ENCODE measurements at places on chromosomes 2 and 18.

DNA sequence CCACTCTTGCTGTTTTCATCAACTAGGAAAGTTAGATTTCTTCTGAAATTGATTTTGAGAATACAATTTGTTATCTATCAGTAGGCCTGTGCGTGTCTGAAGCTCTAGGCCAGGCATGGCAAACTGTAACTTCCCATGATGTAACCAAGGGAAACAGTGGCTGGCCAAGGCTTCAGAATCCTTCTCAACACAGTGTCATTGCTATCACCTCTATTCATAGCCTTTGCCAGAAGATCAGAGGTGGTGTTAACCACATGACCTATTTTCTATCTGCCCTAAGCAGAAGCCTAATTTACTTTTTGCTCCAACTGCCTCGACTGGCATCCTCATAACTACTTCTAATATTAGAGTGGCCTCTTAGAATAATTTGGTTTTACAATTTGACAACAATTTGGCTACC is 2.5 kb downstream of the ITGB6 start:
- no peak for DNase-seq

DNA sequence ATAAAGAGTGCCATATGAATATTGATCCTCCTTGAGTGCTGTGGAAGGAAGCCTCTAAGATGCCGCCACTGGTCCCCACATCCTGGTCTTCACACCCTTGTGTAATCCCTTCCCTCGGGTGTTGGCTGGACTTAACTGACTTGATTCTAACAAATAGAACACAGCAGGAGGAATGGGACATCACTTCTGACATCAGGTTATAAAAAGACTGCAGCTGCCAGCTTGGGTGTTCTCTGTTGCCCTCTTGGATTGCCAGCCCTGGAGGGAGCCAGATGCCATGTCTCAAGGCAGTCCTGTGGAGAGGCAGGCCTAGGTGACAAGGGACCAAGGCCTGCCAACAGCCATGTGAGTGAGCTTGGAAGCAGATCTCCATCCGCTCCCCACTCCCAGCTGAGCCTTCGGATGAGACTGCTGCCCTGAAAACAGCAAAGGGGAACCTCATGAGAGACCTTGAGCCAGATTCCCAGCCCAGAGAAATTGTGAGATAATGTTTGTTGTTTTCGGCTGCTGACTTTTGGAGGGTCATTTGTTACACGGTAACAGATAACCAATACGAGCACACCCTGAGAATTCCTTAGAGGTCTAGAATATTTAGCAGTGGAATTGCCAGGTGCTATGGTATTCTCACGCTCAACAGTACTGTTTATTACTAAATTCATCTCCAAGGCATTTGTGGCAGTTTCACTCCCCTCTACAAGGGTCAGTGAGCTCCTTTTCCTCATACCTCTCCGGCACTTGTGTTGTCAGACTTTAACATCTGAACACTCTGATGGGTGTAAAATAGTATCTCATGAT is 32.5 kb downstream of the HPCAL1 start:
- no peak for DNase-seq

- DNase-seq: no peak
These were observed 16.4 kb upstream of the TMEM18 start for GRCh38 chr2:693606-694005.

DNA sequence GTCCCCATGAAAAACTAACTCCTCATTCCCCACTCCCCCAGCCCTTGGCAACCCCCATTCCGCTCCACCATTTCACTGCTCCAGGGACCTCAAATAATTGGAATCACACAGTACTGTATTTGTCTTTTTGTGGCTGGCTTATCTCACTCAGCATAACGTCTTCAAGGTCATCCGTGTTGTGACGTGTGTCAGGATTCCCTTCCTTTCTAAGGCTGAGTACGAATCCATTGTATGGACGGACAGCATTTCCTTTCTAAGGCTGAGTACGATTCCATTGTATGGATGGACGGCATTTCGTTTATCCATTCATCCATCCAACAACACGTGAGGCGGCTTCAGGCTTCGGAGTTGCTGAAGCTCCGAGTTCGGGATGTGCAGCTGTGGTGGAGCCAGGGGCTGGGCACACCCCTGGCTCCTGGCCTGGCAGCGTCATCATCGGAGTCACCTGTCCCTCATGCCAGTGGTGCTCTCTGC is 1.2 kb upstream of the ASB1 start:
- DNase-seq: no peak

- DNase-seq: no peak
These were observed 181.7 kb upstream of the SIX3 start for GRCh38 chr2:44759823-44760222.

GRCh38 chr2:780002-780401 is 102.8 kb upstream of the TMEM18 start:
- no peak for DNase-seq

DNA sequence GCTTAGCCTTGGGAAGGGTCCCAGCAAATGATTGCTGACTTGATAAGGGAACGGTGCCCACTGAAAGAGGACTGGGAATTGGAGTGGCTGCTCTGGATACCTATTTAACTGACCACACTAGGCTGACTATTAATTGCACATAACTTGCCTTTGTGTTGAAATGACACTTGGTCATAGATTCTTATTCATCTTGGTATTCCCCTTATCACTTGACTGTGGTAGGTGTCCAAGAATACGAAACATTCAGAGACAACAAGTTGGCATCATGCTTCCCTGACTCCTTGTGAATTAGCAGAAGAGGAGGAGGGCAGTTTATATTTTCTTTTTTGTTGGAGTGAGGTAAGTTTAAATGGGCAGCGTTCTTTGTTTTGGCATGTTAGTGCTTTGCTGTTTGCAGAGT is 13.4 kb downstream of the FMNL2 start:
- no peak for DNase-seq

DNA sequence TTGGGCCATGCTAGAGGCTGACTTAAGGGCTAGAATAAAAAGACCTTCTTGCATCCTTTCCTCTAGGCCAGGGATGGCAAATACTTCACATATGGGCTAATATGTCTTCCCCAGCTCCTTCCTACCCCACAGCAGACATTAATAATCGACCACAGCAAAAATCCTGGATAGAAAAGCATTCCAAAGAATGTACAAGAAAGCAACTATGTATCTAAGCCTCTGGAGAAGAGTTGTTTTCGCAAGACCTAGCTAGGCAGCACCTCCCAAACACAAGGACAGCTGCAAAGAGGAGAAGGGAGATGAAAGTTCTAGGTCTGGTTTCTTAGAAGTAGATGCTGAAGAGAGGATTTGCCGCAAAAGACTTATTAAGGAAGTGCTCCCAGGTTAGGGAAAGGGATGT is 372.6 kb downstream of the SLC4A3 start:
- no peak for DNase-seq

DNA sequence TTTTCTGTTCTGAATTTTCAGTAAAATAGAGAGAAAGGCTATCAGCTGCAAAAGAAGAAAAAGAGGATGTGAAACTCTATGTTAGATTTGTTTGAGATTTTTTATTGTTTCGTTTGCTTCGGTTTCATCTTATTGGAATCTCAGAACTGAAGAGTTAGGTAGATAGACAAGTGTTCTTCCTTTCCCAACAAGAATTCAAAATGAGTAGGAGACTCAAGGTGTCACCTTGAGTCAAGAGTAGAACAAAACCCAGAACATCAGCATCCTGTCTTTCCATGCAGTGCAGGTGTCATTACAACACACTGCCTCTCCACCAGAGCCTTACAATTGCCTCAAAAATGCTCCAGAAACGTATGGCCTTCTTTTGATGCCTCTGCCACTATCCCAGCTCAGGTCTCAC is 21.1 kb downstream of the NBAS start:
- DNase-seq: no peak

GRCh38 chr2:158996378-158996993 is 28.0 kb downstream of the TANC1 start:
- no peak for DNase-seq

- DNase-seq: no peak
These were observed 63.8 kb downstream of the PDE11A start for GRCh38 chr2:178008636-178009289.

DNA sequence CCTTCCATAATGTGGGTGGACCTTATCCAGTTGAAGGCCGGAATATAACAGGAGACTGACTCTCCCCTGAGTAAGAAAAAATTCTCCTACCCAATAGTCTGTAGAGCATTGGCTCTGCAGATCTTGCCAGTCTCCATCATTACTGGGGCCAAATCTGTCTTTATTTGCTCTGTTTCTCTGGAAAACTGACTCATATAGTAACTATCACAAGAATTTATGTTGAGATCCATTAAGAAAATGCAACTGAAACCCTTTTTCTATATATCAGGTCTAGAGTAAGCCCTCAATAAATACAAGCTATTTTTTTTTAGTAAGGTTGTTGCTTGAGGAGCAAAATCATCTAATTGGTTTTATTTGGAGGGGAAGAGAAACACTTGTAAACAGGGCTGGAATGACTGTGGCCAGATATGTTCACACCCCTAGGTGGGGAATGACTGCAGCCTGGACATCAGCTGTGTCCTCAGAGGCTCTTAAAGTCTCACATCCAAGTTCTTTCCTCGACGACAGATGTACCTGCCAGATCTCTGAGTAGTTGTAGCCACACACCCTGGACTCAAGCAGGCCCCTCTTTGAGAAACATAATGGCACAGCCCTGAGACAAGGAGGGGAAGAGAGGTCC is 339.7 kb downstream of the TNS1 start:
- no peak for DNase-seq

- DNase-seq: no peak
These were observed 23.0 kb downstream of the LYPD6 start for GRCh38 chr2:149353421-149353820.

DNA sequence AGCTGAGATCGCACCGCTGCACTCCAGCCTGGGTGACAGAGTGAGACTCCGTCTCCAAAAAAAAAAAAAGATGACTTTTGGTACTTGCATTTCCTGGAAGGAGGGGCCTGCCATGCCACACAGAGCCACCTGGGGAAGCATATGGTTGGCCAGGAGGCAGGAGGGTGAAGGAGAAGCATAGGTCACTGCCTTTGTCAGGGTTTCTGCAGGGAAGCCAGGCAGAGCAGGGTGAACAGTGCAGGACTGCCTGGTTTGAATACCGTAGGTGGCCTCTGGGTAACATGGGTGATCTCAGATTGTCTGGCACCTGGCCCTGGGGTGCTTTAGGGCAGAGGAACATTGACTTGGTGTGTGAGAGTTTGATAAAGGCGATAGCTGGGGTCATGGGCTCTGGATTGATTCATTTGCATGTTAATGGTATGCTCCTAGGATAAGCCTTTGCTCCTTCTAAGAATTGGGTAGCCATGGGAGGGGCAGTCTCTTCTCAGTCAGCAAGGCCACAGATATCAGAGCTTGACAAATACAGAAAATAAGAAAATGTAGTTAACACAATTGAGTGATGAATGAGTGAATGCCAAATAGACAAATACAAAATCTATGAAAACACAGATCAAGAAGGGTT is 124.0 kb upstream of the SEC11C start:
- no peak for DNase-seq
